ENCODE measurements at places on chromosomes 6 and 20. TPM values are rescaled to one million over a fixed set of nuclear protein-coding genes. Genes with fewer than 3 reads are reported as not detected.

DNA sequence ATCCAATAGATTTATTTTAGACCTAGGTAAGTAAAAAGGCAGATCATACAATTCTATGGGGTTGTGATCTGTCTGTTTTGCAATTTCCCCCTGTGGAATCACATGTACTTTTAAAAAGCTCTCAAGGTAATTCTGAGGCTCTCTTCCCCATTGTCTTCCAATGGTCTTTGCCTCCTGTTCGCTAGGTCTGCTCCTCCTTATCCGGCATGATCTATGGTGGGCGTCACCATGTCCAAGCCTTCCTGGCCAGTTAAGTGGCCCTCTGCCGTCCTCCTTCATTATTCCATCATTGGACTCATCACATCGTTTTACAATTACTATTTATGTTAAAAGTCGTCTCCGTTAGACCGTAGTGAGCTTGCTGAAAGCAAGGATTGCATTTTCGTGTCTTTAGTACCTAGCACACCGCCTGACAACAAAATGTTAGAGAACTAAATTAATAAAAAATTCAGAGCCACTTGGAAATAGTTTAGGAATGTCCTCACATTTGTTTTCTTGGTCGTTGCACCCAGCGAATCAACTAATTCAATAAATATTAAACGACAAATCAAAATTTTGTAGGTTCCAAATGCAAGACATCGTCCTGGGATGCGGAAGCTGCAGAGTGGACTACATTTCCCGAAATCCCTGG is 2.2 kb upstream of the STXBP5 start:
- DNase-seq: peak; percentile 12

DNA sequence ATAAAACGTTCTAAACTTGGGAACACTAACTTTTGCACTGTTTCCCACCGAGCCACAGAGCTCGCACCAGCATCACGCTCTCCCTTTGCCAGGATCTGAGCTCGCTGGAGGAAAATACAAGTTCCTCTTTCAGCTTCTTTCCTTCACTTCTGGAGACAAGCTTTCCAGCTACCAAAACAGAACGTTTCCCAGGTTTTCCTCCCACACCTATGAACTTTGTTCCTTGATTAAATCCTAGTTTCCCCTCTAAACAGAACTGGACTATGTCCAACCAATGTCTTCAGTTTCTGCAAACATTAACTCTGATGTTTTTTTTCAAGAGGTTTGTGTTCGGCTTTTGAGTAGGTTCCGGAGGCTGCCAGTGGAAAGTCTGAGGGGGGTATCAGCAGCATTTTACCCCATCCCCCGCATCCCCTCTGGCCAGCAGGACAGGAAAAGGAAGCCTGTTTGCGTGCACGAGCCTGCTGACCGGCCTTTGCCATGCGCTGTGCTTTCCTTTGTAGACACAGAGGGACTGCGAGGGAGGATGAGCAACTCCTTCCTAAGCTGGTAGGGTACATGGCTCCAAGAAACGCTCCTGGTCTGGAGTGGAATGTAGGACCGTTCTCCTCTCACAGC is 135.5 kb downstream of the LY86 start:
- DNase-seq: peak; percentile 73

- DNase-seq: no peak
Measured at GRCh38 chr6:17712576-17712975, 5.9 kb upstream of the NUP153 start.

GRCh38 chr6:74657011-74657410 is 548.8 kb downstream of the COL12A1 start:
- no peak for DNase-seq

GRCh38 chr20:51269671-51270070 is 246.8 kb upstream of the KCNG1 start:
- DNase-seq: no peak

DNA sequence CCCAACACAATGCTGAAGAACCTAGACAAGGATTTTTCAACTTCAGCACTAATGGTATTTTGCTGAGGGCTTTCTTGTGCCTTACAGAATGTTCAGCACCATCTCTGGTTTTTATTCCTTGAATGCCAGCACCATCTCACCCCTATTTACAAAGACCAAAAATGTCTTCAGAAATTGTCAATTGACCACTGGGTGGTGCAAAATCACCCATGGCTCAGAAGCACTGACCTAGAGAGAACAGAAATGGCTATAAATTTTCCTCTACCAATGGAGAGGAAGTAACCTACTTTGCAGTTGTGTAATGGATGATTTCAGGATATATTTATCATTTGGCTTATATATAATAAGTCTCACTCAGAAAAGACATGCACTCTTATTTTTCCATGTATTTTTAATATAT is 431.0 kb upstream of the IRAK1BP1 start:
- DNase-seq: peak; percentile 14

Gene FGD2
- total RNA-seq: 0.04 TPM

Gene FAXC
- total RNA-seq: 4.7 TPM
